ENCODE measurements at places on chromosomes 2 and 18.

GRCh38 chr2:182858671-182859070, 7.8 kb downstream of the FRZB start:
- no peak for DNase-seq

DNA sequence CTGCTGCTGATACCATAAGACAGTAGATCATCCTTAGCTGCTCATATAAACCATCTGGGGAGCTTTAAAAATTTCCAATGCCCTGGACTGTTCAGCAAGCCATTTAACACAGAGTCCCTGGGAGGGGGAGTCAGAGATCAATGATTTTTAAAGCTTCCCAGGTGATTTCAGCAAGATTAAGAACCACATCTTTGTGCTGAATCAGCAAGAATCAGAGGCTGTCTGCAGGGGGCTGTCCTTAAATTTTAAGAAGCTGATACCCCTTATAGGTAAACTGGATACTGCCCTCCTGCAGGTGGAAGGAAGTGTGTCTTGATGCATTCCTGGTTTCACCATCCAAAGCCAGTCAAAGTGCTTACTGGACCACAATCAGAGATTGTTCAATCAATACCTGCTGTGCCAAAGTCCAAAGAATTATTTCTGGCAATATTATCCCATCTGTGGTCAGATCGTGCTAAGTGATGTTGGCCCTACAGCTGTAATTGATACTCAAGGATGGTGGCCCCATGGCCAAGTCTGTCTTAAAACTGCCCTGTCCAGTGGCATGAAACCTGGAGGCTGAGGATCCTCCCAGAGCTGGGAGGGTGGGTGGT, 72.2 kb downstream of the BCL2L11 start:
- no peak for DNase-seq

GRCh38 chr18:9905401-9905922, 8.4 kb upstream of the VAPA start:
- no peak for DNase-seq

DNA sequence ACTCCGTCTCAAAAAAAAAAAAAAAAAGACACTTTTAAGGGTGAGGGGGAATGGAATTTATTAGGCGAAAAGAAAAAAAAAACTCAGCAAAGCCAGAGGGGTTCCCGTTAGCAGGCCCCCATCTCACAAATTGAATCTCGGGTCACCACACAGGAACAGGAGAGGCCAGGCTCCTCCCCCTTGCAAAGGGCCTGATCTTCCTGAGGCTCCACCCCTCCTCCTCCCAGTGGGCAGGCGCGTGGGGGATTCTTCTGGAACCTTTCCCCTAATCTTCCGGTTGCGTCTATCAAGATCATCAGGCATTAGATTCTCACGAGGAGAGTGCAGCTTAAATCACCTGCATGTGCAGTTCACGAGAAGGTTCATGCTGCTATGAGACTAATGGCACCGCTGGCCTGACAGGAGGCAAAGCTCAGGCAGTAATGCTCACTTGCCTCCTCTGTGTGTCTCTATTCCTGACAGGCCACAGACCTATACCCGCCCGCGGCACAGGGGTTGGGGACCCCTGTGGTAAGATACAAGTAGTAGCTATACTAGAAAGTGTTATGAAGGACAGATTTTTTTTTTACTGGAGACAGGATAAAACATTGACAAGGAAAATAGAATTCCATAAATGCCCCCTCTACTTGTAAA, 45.8 kb downstream of the TAF4B start:
- DNase-seq, result no peak

DNA sequence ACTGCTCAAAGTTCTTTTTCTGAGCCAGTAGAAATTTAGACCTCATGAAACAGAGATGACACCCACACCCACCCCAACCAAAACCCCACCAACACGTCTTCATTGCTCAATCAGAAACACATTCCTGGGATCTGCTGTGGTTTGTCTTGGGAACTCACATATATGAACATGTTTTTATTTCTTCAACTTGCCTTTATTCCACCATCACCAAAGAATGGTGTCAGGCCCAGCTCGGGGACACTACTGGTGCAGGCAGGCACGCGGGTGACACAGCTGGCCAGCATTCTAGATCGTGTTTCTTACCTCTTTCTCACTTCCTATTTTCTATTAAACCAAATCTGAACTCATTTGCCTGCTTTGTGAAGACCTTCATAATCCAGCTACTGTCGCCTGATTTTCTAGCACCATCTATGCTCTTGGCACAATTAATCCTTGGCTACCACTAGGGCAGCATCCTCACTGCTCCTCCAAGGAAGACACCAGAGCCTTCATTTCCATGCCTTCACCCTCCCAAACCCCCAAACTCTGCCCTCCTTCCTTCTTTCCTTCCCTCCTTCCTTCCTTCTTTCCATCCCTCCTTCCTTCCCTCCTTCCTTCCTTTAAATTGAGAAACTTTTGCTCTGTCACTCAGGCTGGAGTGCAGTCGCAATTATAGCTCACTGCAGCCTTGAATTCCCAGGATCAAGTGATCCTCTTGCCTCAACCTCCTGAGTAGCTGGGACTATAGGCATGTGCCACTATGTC, 157.1 kb downstream of the BCL2 start:
- peak; percentile 52 for DNase-seq

Data from memory B cell (primary cell).